HepG2 (cell line): ENCODE measurements at places on chromosomes 3 and 15.

DNA sequence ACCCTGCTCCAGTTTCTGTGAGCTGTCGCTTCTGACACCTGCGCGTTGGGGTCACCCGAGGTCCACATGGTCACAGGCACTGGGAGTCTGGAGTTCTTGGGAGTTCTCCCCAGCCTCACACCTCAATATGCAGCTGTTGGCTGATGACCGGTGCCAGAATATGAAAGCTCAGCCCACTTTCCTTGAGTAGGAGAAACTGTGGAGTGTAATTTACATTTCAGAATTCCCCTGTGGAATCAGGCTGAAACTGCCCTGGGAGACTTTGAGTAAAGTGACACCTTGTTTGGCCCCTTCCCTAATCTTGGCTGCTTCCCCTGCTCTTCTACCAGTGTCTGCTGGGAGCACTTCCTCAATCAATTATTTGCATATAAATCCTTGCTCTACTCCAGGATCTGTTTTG lies 255.9 kb downstream of the NFKBIZ start:
- no peak for DNase-seq

- DNase-seq: no peak
Measured at GRCh38 chr3:64837986-64838735, 150.4 kb upstream of the ADAMTS9 start.

GRCh38 chr3:25473246-25473645 lies 45.2 kb downstream of the RARB start:
- DNase-seq: no peak

DNA sequence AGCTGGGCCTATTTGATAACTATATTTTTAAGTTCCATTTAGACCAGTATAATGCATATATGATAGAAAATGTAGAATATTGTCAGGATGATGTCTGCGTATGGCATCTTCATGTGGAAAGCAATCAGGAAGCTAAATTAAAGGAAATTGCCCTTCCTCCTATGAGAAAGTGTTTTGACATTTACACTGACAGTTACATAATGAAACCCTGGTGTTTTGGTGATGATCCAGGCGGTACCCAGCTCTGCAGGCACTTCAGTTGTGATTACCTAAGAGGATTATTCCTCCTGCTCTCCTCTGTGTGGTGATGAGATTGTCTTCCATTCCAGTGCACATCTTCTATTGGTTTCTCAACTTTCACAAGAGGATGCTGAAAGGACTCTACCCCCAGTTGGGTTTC lies 126.5 kb upstream of the MITF start:
- no peak for DNase-seq

DNA sequence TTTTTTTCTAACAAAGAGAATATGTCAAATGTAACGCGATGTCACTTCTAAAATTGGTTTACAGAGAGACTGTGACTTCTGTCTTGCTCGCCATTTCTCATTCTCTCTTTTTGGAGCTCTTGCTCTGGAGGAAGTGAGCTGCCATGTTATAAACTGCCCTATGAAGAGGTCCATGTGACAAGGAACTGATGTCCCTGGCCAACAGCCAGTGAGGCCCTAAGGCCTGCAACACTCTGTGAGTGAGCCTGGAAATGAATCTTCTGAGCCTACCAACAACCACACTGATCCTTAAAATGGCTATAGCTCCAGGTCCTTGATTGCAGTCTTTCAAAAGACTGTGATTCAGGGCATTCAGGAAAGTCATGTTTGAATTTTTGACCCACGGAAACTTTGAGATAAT lies 49.9 kb downstream of the NMD3 start:
- no peak for DNase-seq

GRCh38 chr3:158169091-158169491 lies 59.2 kb downstream of the RSRC1 start:
- DNase-seq: no peak

- DNase-seq: no peak
Measured at GRCh38 chr3:111593666-111594065, 1.5 kb downstream of the ZBED2 start.

GRCh38 chr3:183331498-183331897 lies 78.4 kb downstream of the B3GNT5 start:
- no peak for DNase-seq

GRCh38 chr3:26237036-26237682 lies 385.4 kb upstream of the LRRC3B start:
- no peak for DNase-seq

DNA sequence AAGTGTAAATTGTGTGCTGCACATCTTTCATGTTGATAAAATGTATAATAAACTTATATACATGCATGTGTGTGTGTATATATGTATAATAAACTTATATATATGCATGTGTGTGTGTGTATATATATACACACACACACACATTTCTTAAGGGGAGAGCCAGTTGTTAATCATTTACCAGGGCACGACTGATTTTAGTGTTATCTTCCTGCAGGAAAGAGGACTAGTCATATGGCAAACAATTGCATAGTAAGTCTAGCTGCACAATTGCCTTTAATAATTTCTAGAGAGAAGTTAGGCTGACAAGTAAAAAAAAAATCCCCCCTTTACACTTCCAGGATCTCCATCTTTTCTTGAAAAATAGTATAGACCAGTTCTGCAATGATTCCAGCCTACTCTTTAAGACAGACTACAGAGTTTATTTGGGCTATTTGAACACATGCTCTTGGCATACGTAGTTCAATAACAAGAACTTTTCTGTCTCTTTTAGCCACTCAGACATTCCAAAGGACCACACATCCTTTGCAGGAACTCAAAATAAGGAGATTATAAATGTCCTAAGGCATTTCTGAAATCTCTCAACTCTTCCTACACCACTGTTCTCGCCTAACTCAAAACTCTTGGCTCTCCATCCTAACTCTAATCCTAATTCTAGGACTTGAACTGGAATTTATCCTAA lies 163.6 kb upstream of the SETMAR start:
- peak; percentile 79 for DNase-seq
